ENCODE measurements at places on chromosomes 4 and X.

- no peak for DNase-seq
Measured at GRCh38 chrX:7568130-7568529, 274.8 kb upstream of the VCX start.

DNA sequence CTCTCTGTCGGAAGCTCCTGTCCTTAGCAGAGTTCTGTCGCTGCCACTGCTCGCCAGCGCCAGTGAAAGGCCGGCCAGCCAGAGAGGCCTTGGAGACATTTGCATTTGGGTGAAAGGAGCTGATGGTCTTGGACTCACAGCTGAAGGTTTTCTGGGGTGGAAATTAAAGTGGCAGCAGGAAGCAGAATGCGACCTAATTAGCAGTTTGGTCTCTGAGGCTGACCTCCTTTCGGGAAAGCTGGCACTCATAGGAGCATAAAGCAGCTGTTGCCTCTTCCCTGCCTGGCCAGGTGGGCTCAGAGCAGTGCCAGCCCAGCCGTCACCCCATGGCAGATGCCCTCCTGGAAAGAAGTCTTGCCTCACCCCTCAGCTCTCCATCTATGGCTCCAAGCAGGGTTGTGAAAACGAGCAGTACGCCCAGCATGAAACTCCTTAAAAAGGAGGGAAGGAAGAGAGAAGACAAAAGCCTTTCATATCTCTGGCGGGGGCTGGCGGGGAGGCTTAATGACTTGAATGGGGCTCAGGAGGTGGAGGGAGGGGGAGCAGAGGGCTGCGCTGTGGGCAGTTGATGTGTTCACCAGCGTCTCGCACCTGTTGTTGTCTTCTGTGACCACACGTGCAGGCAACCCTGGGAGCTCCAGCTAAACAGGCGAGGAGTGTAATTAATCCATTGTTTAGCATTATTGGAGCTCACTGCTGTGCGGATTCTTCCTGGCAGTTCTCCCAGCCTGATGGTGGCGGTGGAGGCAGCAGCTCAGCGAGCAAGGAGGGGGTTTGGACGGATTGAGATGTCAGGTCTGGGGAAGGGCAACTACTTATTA lies 264.0 kb downstream of the MID1IP1 start:
- DNase-seq, result no peak

GRCh38 chrX:35919536-35920309 lies at the start of gene CFAP47:
Gene CFAP47 (plus strand): TSS chrX:35919734. CDS start chrX:35919800, 66 bp downstream.
- peak; percentile 33 for DNase-seq

GRCh38 chr4:138404251-138404650 lies 162.1 kb upstream of the SLC7A11 start:
- DNase-seq, result no peak

- no peak for DNase-seq
Measured at GRCh38 chrX:14386981-14387380, 142.4 kb upstream of the GLRA2 start.
